Activated T-helper 2 cell treated with anti-CD3 and anti-CD28 coated beads, Interferon-gamma antibody, Interleukin-2, Interleukin-4, amounts not matched to agents 10 μg/mL and 5 μg/mL and 100 μg/mL, durations not matched to agents 14 hours and 24 hours and 36 hours (primary cell): ENCODE measurements at places on chromosomes 4 and X.

DNA sequence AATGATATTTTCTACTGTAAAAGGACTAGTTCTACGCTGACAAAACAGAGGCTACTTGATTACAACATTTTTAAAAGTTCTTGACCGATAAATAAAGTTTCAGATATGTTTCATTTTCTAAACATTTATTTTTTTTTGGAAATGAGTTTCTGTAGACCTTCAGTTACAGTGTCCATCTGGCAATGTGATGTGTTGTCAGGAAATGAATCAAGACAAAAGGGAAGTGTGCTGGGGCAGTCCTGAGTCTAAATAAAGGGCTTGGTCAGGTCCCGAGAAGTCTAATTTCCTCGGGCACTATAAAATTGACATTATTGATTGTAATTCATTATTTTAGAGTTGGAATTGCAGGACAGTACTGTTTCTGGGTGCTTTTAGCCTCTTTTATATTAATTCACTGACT is 57.0 kb upstream of the FTHL17 start:
- no peak overlapping the region for H3K27ac ChIP-seq
- no peak for DNase-seq
- no peak overlapping the region for H3K4me3 ChIP-seq
- H3K36me3 ChIP-seq, result no peaks in the 10 kb centered on the region
- peaks cover 7% of the 10 kb centered on the region for H3K4me1 ChIP-seq

DNA sequence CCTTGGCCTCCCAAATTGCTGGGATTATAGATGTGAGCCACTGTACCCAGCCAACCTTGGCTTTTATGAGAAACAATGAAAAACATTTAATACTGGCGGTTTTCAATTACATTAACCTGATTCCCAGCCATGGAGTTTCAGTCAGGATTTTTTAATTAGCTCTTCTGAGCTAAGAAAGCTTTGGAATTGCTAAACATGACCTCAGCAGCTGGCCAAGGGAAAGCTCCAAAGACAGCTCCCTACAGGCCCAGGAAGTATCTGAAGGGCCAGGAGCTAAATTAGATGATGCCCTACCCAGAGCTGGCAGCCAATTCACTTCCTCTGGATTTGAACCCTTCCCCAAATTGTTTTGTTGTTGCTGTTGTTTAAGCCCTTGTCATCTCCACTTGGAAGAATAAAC is 26.5 kb upstream of the FUNDC1 start:
- H3K27ac ChIP-seq, result no peak overlapping the region
- no peaks in the 10 kb centered on the region for H3K36me3 ChIP-seq
- no peaks in the 10 kb centered on the region for H3K4me1 ChIP-seq
- no peaks in the 10 kb centered on the region for H3K27me3 ChIP-seq
- no peak for DNase-seq

DNA sequence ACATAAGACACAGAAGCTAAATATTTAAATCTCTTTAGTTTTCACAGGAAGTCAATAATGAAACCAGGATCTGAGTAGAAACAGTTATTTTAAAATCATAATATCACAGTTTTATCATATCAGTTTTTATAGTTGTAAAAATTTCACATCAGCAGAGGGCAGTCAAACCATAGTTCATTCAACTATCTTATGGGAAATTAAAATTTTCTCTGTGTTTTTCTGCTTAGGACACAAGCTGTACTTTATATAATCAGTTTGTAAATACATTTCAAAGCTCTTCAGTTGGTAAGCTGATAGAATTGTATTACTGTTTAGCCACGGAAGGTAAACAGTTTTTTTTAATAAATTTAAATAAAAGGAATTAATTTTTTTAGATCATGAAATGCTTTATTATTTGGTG is 204.8 kb upstream of the NUDT6 start:
- H3K27me3 ChIP-seq, result no peaks in the 10 kb centered on the region
- H3K27ac ChIP-seq, result no peak overlapping the region
- H3K36me3 ChIP-seq, result peaks cover 2% of the 10 kb centered on the region
- H3K4me1 ChIP-seq, result no peaks in the 10 kb centered on the region
- H3K4me3 ChIP-seq, result no peak overlapping the region

GRCh38 chr4:10732235-10732913 is 47.8 kb upstream of the CLNK start:
- H3K4me1 ChIP-seq, result peaks cover 78% of the 10 kb centered on the region
- peak overlapping the region; percentile 60 for H3K4me3 ChIP-seq
- H3K27me3 ChIP-seq, result no peaks in the 10 kb centered on the region

DNA sequence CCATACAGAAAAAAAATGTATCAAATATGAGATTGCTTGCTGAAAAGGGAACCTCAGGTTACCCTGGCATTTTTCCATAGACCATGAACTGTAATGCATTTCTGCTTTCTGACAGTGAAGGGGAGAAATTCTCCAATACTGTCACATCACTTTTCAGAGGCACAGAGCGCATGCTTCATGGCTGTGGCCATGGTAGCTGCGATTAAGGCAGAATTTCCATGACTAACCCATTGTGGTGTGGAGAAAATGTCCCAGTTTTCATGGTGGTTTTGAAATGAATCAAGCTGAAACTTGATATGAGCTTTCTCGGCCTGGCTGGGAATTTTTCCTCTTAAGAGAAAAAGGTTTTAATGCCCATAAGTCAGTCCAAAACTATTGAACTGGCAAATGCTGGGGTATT is 39.5 kb upstream of the MAP3K15 start:
- DNase-seq, result no peak
- peak overlapping the region; percentile 76 for H3K27ac ChIP-seq
- no peaks in the 10 kb centered on the region for H3K27me3 ChIP-seq
- H3K36me3 ChIP-seq, result peaks cover 7% of the 10 kb centered on the region

- DNase-seq, result no peak
- H3K4me1 ChIP-seq, result no peaks in the 10 kb centered on the region
- no peak overlapping the region for H3K4me3 ChIP-seq
- no peak overlapping the region for H3K27ac ChIP-seq
- H3K27me3 ChIP-seq, result no peaks in the 10 kb centered on the region
These were observed 371.9 kb upstream of the NWD2 start for GRCh38 chr4:36872679-36873078.

DNA sequence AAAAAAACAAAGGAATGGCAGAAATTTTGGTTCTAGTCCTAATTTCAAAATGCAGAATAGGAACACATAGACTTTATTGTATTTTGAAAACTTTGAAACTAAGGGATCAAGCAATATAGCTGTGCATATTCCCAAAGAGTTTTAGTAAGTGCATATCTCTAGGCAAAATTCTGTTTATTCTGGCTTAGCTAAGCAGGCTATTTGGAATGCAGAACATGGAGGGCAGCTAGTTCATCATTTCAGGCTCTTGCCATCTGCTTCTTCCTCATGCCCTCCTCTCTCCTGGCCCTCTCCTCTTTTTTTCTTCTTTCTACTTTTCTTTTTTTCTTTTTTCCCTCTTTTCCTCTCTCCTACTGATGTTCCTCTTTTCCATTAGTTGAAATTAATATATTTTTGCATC is 12.0 kb upstream of the IL13RA2 start:
- H3K27ac ChIP-seq, result no peak overlapping the region
- no peaks in the 10 kb centered on the region for H3K27me3 ChIP-seq
- H3K4me1 ChIP-seq, result no peaks in the 10 kb centered on the region
- no peaks in the 10 kb centered on the region for H3K36me3 ChIP-seq
- DNase-seq, result no peak

DNA sequence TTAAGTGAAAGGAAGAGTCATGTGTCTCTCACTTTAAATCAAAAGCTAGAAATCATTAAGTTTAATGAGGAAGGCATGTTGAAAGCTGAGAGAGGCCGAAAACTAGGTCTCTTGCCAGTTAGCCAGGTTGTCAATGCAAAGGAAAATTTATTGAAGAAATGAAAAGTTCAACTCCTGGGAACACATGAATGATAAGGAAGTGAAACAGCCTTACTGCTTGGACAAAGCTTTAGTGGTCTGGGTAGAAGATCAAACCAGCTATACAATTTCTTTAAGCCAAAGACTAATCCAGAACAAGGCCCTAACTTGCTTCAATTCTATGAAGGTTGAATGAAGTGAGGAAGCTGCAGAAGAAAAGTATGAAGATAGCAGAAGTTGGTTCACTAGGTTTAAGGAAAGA is 24.9 kb downstream of the RHOH start:
- DNase-seq, result no peak
- no peak overlapping the region for H3K4me3 ChIP-seq
- H3K27ac ChIP-seq, result peak overlapping the region; percentile 68
- H3K36me3 ChIP-seq, result peaks cover 92% of the 10 kb centered on the region
- H3K4me1 ChIP-seq, result peaks cover 67% of the 10 kb centered on the region

- H3K27ac ChIP-seq, result no peak overlapping the region
- H3K4me3 ChIP-seq, result no peak overlapping the region
- no peaks in the 10 kb centered on the region for H3K36me3 ChIP-seq
- no peaks in the 10 kb centered on the region for H3K4me1 ChIP-seq
These were observed 200.1 kb upstream of the VCX3A start for GRCh38 chrX:6734844-6735634.

DNA sequence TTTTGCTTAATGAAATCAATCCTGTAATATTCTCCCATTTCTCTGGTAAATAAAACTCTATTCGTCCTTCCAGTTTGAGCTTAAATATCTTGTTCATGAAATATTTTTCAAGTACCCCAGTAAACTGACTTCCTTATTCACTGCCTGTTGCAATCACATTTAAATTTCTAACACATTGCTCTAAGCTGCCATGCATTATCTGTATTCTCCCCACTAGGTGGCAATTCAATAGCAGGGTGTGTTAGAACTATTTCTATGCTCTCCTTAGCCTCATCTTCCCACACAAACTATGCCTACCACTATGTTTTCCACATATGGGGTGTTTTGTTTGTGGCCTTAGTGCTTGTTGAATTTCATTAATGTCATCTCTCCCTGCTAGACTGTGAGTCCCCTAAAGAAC is 377.1 kb upstream of the HS3ST1 start:
- H3K36me3 ChIP-seq, result no peaks in the 10 kb centered on the region
- H3K4me3 ChIP-seq, result no peak overlapping the region
- H3K27ac ChIP-seq, result no peak overlapping the region
- no peaks in the 10 kb centered on the region for H3K4me1 ChIP-seq

GRCh38 chr4:73451981-73452747 is 16.1 kb downstream of the AFP start:
- no peaks in the 10 kb centered on the region for H3K36me3 ChIP-seq
- no peaks in the 10 kb centered on the region for H3K27me3 ChIP-seq
- H3K27ac ChIP-seq, result no peak overlapping the region
- H3K4me3 ChIP-seq, result no peak overlapping the region
- no peak for DNase-seq

GRCh38 chr4:26985873-26986272 is 125.2 kb downstream of the STIM2 start:
- H3K4me1 ChIP-seq, result peaks cover 26% of the 10 kb centered on the region
- peak overlapping the region; percentile 4 for H3K27ac ChIP-seq
- DNase-seq, result peak; percentile 34
- H3K4me3 ChIP-seq, result no peak overlapping the region
- peaks cover 30% of the 10 kb centered on the region for H3K36me3 ChIP-seq

DNA sequence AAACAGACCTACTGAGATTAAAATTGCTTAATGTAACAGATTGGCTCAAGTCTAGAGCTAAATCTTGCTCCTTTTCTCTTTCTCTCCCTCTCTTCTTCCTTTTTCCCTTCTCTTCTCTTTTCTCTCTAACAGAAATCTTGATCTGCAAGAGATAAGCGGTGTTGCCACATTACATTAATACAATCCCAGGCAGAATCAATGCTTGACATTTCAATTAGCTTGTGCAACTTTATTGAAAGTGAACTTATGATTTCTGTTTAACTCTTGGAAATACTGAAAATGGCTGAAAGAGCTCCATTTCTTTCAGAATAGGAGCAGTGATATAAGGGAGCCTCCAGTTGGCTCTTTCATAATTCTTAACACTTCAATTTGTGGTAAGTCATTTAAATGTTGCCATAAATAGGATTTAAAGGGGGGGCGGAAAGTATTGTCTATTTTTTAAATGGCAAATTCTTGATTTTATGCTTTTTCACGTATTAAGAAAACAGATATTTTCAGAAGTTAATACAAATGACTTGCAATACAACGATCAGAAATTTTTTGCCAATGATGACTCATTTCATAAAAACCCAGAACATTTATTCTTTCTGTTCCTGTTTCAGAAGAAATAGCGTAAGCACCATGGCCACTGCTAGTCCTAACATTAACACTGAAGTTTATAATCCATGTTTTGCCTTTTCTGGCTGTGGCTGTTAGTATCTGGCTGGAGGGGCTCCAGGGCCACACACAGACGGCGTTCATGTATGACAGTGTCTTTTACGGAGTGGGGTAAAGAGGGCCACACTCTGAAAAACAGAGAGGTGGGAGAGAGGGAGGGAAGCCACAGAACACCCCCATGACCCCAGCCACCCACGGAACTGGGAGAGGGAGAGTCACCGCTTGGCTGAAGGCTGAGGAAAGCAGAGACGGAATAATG is 115.7 kb upstream of the FAT1 start:
- no peaks in the 10 kb centered on the region for H3K27me3 ChIP-seq
- no peak overlapping the region for H3K4me3 ChIP-seq
- no peaks in the 10 kb centered on the region for H3K36me3 ChIP-seq
- H3K27ac ChIP-seq, result no peak overlapping the region

DNA sequence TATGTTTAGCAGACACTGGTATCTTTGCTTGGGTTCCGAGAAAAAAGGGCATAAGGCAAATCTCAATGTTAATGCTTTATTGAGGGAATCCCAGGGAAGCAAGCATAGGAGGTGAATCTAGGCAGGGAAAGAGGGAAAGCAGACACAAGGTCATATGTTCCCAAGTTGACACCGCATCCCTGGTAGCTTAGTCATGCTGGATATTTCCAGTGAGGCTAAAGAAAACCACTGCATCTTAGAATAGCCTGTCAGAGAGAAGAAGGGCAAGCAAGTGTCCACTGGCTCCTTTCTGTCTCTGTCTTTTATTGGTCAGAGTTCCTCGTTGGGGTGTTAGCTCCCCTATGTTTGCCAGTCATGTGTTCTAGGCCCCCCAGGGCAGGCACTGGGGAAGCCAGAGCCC is 104.7 kb downstream of the NKX6-1 start:
- DNase-seq, result no peak
- no peaks in the 10 kb centered on the region for H3K36me3 ChIP-seq
- no peaks in the 10 kb centered on the region for H3K4me1 ChIP-seq
- H3K27ac ChIP-seq, result no peak overlapping the region
- H3K27me3 ChIP-seq, result no peaks in the 10 kb centered on the region

DNA sequence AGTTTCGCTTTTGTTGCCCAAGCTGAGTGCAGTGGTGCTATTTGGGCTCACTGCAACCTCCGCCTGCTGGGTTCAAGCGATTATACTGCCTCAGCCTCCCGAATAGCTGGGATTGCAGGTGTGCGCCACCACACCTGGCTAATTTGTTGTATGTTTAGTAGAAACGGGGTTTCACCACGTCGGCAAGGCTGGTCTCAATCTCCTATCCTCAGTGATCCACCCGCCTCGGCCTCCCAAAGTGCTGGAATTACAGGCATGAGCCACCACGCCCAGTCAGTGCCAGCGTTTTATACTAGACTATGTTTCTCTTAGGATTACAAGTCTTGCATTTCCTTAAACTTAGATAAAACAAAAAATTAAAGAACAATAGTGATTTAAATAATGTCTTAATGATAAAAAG is 13.0 kb downstream of the KLF3 start:
- DNase-seq, result no peak
- H3K36me3 ChIP-seq, result no peaks in the 10 kb centered on the region
- no peak overlapping the region for H3K27ac ChIP-seq
- no peak overlapping the region for H3K4me3 ChIP-seq
